ENCODE measurements at places on chromosomes 2 and 18. TPM values are rescaled to one million over a fixed set of nuclear protein-coding genes. Genes with fewer than 3 reads are reported as not detected.

The IL36G gene
- not detected for total RNA-seq

The KCNK3 gene
- under 0.01 TPM for total RNA-seq

The RNF144A gene
- 3.9 TPM for total RNA-seq

The PRSS56 gene
- not detected for total RNA-seq

The C1GALT1C1L gene
- total RNA-seq: 0.34 TPM

The FBLN7 gene
- total RNA-seq: 0.47 TPM

The SOX11 gene
- total RNA-seq: not detected

The PID1 gene
- 38.8 TPM for total RNA-seq

The CCDC74A gene
- total RNA-seq: 9.3 TPM

The MERTK gene
- 0.86 TPM for total RNA-seq
